ENCODE measurements at places on chromosomes 16 and 17. TPM values are rescaled to one million over a fixed set of nuclear protein-coding genes. Genes with fewer than 3 reads are reported as not detected.

The SPN gene
- total RNA-seq: 0.38 TPM

The CLEC18C gene
- 0.25 TPM for total RNA-seq

The CA7 gene
- not detected for total RNA-seq

The CCDC40 gene
- 38.9 TPM for total RNA-seq

DNA sequence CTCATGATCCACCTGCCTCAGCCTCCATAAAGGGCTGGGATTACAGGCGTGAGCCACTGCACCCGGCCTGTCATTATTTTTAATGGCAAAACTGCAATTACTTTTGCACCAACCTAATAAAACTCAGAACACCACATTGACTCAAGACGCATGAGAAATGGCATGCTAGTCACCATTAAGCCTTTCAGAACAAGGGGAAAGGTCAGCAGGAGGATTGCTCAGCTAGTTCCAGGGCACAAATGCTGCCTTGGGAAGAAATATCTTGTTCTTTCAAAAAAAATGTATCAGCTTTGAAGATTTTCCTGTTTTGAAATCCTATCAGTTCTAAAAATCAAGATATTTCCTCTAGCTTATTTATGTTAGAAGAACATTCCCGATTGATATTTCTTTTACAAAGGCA lies 32.4 kb upstream of the CDYL2 start:
- H3K36me3 ChIP-seq: no peaks in the 10 kb centered on the region
- no peak for DNase-seq
- no peaks in the 10 kb centered on the region for H3K4me1 ChIP-seq
- H3K27ac ChIP-seq: no peak overlapping the region

- no peaks in the 10 kb centered on the region for H3K27me3 ChIP-seq
- no peak for DNase-seq
- no peaks in the 10 kb centered on the region for H3K4me1 ChIP-seq
- H3K36me3 ChIP-seq: no peaks in the 10 kb centered on the region
Measured at GRCh38 chr17:16361874-16362273, 8.6 kb upstream of the CENPV start.

DNA sequence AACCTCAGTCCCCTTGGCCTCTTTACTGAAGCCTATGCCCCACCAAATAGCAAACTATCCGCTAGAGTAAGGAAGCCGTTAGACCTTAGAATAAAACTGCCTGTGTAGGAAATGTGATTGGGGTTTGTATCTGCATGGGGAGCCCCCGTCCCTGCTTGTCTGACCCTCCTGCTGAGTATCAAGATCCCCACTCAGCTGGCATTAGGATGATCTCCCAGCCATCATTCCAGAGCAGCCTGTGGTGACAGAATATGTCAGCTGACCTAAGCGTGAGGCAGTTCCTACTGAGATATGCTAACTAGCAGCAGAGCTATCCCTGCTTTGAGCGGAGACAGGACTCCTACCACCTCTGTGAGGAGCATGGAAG lies 645 bp upstream of the GFOD2 start:
- no peak overlapping the region for H3K27ac ChIP-seq
- no peaks in the 10 kb centered on the region for H3K27me3 ChIP-seq
- H3K4me1 ChIP-seq: no peaks in the 10 kb centered on the region
- peak; percentile 76 for DNase-seq

- no peak overlapping the region for H3K4me3 ChIP-seq
- no peak overlapping the region for H3K27ac ChIP-seq
- no peaks in the 10 kb centered on the region for H3K4me1 ChIP-seq
- DNase-seq: peak; percentile 66
- no peaks in the 10 kb centered on the region for H3K36me3 ChIP-seq
Measured at GRCh38 chr16:9836118-9836736, 346.0 kb downstream of the GRIN2A start.

GRCh38 chr16:11100239-11100750 lies 155.7 kb downstream of the SOCS1 start:
- H3K36me3 ChIP-seq: peaks cover 3% of the 10 kb centered on the region
- H3K4me1 ChIP-seq: peaks cover 27% of the 10 kb centered on the region
- no peak overlapping the region for H3K4me3 ChIP-seq
- DNase-seq: peak; percentile 92
- no peaks in the 10 kb centered on the region for H3K27me3 ChIP-seq
- no peak overlapping the region for H3K27ac ChIP-seq

GRCh38 chr16:81445143-81445961 lies 744 bp downstream of the CMIP start:
- H3K4me1 ChIP-seq: peaks cover 21% of the 10 kb centered on the region
- peak; percentile 77 for DNase-seq
- peak overlapping the region; percentile 69 for H3K27ac ChIP-seq
- peak overlapping the region; percentile 99 for H3K4me3 ChIP-seq

DNA sequence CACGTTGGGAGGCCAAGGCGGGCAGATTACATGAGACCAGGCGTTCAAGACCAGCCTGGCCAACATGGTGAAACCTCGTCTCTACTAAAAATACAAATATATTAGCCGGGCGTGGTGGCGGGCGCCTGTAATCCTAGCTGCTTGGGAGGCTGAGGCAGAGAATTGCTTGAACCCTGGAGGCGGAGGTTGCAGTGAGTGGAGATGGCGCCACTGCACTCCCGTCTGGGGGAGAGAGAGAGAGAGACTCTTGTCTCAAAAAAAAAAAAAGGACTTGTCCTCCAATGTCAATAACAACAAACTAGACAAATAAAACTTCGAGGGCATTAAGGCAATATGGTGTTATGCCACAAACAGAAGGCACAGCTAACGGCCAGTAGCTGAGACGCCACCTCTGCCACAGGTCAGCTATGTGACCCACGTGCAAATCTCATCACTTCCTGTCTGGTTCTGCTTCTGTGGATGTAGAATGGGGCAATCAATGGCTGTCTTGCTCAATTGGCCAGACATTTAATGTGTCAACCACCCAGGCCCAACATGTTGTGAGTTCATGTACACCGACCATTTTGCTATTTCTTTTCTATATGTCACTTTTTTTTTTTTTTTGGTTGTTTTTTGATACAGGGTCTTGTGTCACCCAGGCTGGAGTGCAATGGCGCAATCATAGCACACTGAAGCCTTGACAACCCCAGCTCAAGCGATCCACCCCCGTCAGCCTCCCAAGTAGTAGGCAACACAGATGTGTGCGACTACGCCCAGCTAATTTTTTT lies 834 bp upstream of the TXNDC11 start:
- H3K27ac ChIP-seq: no peak overlapping the region
- peaks cover 9% of the 10 kb centered on the region for H3K4me1 ChIP-seq
- H3K36me3 ChIP-seq: peaks cover under 1% of the 10 kb centered on the region
- H3K4me3 ChIP-seq: peak overlapping the region; percentile 92
- H3K27me3 ChIP-seq: no peaks in the 10 kb centered on the region

DNA sequence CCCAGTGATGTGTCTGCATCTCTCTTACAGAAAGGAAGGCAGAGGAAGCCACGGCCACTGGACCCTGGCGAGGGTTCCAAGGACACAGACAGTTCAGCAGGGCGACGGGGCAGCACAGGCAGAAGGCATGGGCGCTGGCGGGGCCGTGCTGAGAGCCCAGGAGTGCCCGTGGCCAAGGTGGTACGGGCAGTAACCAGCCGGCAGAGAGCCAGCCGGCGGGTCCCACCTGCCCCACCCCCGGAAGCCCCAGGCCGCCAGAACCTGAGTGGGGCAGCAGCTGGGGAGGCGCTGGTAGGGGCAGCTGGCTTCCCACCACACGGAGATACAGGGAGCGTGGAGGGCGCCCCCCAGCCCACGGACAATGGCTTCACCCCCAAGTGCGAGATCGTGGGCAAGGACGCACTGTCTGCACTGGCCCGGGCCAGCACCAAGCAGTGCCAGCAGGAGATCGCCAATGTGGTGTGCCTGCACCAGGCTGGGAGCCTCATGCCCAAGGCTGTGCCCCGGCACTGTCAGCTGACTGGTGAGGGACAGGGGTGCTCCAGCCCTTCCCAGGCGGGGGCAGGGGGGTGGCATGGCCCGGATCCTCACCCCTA lies 7.8 kb downstream of the XYLT2 start:
- H3K36me3 ChIP-seq: peaks cover 50% of the 10 kb centered on the region
- DNase-seq: peak; percentile 35

- no peak for DNase-seq
- no peaks in the 10 kb centered on the region for H3K27me3 ChIP-seq
- H3K4me3 ChIP-seq: no peak overlapping the region
- H3K36me3 ChIP-seq: no peaks in the 10 kb centered on the region
- no peaks in the 10 kb centered on the region for H3K4me1 ChIP-seq
Measured at GRCh38 chr16:29318037-29318436, 88.5 kb downstream of the NPIPB11 start.

DNA sequence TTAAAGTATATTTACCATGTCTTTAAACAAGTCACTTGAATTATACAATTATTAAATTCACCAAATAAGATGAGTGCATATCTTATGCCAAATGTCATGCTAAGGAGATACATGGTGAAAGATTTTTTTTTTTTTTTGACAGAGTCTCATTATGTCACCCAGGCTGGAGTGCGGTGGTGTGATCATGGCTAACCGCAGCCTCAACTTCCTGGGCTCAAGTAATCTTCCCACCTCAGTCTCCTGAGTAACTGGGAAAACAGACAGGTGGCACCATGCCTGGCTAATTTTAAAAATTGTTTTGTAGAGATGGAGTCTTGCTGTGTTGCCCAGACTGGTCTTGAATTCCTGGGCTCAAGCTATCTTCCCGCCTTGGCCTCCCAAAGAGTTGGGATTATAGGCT lies 149.0 kb upstream of the GOT2 start:
- no peak for DNase-seq
- H3K27ac ChIP-seq: no peak overlapping the region
- no peaks in the 10 kb centered on the region for H3K36me3 ChIP-seq
- H3K27me3 ChIP-seq: no peaks in the 10 kb centered on the region

GRCh38 chr17:36727577-36727976 lies 126.2 kb downstream of the MRM1 start:
- peak overlapping the region; percentile 15 for H3K4me3 ChIP-seq
- peaks cover 57% of the 10 kb centered on the region for H3K4me1 ChIP-seq
- peak; percentile 78 for DNase-seq
- H3K36me3 ChIP-seq: no peaks in the 10 kb centered on the region

DNA sequence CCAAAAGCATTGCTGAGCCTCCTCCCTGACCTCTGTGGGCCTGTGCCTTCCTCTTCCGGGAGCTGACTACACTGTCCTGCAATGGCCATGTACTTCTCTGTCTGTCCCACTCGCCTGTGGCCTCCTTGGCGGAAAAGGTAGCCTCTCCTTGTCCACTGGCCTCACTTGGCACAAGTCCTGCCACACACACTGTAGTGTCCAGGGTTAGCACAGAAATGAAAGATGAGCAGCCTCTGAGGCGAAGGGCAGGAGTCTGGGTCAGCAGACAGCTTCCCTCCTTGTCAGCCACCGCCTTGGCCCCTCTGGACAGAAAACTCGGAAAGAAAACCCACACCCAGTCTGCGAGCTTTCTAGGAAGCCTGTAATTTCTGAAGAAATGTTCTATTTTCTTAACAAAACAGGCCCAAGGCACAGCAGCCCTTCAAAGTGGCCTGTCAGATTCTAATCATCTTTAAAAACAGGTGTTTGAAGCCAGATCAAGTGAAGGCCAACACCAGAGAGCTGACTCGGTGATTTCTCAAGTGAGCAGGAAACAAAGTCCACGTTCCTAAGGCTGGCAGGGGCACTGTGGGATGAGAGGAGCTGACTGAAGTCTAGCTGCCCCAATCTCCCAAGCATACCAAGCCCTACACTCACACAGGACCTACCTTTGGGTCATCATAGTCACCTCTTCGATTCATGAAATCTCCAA lies 67.2 kb downstream of the GTF3C1 start:
- no peaks in the 10 kb centered on the region for H3K4me1 ChIP-seq
- no peak for DNase-seq
- H3K27ac ChIP-seq: no peak overlapping the region

DNA sequence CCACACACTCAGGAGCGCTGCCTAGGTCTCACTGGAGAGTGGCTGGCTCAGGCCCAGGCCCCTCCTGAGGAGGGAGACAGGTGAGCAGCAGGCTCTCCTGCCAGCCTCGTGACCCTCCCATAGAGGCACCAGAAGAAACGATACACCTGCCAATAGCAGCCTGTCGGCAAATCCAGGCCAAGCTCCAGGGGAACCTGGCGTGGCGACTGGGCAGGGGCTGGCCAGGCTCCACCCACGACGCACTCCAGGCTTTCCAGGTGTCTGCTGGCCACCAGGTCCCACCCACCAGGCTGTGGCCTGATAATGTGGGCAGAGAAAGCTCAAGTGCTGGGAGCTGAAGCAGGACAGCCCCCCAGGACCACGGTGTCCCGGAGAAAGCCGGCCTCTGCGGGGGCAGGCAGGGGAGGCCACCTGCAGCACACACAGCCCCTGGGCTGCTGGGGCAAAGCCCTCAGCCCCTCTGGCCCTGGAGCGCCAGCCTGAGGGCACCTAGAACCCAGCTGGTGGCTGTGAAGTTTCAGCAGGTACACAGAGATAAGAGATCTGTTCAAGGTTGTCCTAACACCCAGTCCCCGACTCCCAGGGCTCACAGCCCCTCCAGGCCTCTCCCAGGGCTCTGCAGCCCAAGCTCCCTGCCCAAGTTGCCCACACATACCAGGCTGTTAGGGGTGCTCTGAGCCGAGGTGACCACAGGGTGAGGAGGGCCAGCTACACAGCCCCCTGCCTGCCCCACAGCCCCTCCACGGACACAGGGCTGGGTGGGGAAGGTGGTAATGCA lies 2.4 kb downstream of the PGAP6 start:
- peaks cover 18% of the 10 kb centered on the region for H3K36me3 ChIP-seq
- peak; percentile 96 for DNase-seq
- H3K4me1 ChIP-seq: peaks cover 24% of the 10 kb centered on the region
- H3K27ac ChIP-seq: no peak overlapping the region

DNA sequence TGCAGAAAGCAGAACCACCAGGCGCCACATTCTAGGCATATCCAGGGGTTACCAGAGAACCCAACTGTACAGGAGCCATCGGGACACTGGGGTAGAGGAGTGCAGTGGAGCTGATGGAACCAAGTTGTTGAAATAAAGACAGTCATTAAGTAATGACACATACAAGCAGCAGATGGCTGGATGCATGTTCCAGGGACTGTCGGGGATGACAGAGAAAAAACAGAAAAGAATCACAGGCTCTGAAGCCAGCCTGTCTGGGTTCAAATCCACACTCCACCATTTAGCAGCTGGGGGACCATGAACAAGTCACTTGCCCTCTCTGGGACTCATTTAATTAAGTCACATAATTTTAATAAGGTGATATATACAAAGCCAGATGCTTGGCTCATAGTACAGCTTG lies 117.1 kb downstream of the ZNF423 start:
- DNase-seq: no peak
- H3K27ac ChIP-seq: no peak overlapping the region
- H3K27me3 ChIP-seq: no peaks in the 10 kb centered on the region
- H3K4me1 ChIP-seq: no peaks in the 10 kb centered on the region
- no peaks in the 10 kb centered on the region for H3K36me3 ChIP-seq

GRCh38 chr17:81870131-81870980 lies 781 bp downstream of the ARHGDIA start:
- DNase-seq: peak; percentile 79
- no peaks in the 10 kb centered on the region for H3K27me3 ChIP-seq
- peak overlapping the region; percentile 24 for H3K27ac ChIP-seq
- H3K36me3 ChIP-seq: peaks cover 26% of the 10 kb centered on the region
- peak overlapping the region; percentile 92 for H3K4me3 ChIP-seq

DNA sequence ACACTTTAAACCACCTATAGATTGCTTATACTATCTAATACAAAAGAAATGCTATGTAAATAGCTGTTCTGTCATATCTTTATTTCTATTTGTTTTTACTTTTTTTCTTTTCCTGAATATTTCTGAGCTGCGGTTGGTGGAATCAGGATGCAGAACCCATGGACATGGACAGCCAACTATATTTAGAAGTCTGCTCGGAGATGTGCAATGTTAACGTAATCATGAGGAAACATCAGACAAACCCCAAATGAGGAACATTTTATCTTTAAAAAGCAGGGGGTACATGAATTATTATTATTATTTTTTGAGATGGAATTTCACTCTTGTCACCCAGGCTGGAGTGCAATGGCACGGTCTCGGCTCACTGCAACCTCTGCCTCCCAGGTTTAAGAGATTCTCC lies 31.4 kb upstream of the GHDC start:
- no peak overlapping the region for H3K4me3 ChIP-seq
- no peak for DNase-seq
- H3K27ac ChIP-seq: no peak overlapping the region
- peaks cover 30% of the 10 kb centered on the region for H3K36me3 ChIP-seq

All from endodermal cell (in vitro differentiated cells).